ENCODE measurements at places on chromosomes 13 and 19.

GRCh38 chr13:29922281-29922821 is 71.9 kb upstream of the UBL3 start:
- DNase-seq = peak; percentile 28

DNA sequence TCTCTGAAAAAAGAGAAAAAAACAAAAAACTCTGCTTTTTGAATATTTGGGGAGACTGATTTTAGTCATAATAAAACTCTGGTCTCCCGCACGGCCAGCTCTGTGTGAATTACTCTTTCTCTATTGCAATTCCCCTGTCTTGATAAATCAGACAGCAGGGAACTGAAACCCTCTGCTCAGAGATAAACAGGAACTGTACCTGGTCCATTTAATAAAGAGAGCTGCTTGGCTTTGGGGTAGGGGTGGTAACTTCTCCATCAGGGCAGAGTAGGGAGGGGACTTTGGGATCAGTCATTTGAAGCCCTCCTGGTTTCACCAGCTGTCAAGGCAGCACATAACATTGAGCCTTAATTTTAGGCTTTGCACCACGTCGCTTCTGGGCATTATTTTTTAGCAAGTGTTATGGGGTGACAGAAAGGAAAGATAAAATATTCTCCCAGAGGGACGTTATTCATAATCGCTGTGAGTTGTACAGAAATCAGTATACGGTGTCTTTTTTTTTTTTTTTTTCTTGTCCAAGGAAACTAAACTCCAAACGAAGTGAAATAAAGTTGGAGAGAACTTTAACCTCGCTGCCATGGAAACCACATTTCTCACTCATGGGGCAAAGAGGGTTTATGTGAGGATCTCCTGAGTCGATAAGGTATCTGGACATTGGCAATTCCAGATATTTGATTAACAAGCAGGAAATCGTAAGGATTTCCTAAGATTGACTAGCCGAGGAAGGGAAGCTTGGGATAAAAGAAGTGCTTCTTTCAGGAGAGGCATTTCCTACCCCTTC is 99.0 kb upstream of the MRI1 start:
- no peak for DNase-seq

DNA sequence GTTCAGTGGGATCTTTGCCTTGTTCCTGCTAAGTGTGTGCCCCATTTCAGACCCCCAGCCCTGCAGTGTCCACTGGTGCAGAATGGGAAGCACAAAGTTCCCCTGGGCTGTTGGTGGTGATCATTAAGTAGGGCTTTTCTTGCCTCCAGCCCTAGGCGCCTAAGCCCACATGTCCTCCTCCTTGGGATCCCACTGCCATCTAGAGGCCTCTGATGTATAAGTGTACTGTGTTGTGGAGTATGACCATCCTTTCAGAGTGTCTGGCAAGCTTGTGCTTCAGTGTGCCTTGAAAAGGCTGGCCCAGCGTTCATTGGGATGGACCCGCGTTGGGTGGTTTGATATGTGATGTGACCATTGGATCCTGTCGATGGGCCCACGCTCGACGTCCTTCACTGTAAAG is 71.2 kb downstream of the WASF3 start:
- DNase-seq = no peak

DNA sequence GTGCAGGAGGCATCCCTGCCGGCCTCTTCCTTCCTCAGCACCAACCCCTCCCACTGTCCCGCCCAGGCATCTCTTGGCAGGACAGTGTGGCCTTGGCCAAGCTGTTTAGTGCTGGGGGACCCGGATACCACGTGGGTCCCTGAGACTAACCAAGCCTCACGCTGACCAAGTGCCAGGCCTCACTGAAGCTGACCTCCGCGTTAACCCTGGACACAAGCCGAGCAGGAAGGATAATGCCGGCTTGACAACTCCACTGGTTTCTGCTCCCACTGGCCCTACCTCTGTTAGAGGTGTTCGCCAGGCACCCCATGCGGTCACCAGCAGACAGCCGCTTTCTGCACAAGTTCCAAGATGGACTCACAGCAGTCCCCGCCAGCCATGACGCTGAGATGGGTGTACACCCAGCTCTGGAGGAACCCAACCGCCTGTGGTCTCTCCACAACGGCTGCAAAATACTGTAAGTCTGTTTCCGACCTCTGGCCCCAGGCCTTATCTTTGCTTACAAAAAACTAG is 12.4 kb downstream of the GRTP1 start:
- no peak for DNase-seq

GRCh38 chr13:86986448-86986847 is 684.7 kb upstream of the SLITRK5 start:
- no peak for DNase-seq

Measured in CD4-positive, alpha-beta T cell treated with Interleukin-2 at 100 ng/mL for 4 hours (primary cell).